ENCODE measurements at places on chromosomes 11 and 22.
A peak's percentile ranks its signal among the peaks of the same experiment; 100 is the strongest.

DNA sequence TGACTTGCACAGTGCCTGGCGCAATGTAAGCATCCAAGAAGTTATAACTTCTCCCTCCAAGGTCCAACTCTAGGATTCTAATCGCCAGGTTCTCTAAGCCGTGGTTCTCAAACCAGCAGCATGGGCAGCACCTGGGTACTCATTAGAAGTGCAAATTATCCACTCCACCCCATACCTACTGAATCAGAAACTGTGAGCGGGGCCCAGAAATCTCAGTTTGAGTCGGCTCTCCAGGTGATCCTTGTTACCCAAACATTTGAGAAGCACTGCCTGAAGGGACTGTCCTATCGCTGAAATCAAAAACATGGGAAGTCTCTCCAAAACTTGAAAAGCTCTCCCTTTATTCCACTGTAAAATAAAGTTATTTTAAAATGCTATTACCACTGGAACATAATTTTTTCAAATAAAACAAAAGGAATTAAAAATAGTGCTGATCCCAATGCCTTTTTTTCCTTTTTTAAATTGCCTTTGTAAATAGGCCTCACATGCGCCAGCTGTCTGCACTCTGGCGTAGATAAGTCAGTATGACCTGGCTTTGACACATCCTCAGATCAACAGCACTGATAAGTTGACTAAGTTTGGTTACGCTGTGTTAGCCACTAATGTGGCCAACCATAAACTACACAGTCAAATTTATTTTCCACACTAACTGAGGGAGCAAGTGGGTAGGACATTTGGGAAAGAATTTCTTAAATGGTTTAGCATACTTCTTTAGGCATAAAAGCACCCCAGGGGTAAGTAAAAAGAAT lies 8.4 kb upstream of the CTR9 start:
- DNase-seq: no peak

DNA sequence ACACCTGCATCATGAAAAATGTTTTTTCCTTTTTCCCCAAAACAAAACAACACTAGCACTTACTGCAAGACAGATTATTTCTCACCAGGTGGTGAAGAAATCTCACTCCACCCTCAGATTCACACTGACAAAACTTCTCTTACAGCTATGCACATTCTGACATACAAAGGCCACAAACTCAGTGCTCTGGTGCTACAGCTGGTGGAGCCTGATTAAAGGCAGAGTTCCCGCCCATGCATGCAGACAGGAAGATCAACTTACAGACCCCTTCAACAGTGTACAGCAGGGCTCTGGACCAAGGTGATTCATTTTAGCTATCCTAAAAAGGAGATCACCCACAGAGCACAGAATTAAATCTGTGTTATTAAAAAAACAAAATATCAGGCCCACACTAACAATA lies 112.6 kb downstream of the CADM1 start:
- no peak for DNase-seq

DNA sequence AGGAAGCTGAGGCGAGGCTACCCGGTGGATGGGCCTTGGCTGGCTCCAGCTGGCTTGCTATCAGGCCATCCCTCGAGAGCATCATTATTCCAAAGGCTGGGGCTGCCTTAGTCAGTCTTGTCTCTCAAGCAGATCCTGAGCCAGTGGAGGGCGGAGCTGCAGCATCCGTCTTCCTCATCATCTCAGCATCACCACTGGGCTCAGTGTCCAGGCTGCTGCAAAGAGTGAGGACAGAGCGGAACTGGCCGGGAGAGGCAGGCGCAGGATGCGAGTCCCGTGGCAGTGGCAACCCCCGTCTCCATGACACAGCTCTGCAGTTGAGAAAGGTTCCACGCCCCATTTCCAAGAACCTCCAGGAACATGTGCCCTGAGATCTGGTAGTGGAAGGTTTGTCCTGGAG lies 4.4 kb downstream of the TP53I11 start:
- DNase-seq: no peak

DNA sequence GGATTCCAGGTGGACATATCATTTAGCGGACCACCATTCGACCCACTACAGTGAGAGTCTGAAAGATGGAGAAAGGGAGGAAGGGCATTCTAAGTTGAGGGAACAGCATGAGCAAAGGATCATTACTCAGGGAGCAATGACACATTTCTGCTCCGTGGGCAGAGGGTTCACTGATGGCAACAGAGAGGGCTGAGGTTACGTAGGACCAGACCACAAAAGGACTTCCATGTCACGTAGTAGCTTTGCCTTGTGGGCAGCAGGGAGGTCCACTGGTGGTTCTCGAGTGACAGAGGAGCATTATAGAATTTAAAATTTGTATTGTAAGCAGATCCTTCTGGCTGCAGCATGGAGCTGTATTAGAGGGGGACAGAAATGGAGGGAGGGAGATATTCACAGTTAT lies 109.7 kb upstream of the NAV2 start:
- no peak for DNase-seq

DNA sequence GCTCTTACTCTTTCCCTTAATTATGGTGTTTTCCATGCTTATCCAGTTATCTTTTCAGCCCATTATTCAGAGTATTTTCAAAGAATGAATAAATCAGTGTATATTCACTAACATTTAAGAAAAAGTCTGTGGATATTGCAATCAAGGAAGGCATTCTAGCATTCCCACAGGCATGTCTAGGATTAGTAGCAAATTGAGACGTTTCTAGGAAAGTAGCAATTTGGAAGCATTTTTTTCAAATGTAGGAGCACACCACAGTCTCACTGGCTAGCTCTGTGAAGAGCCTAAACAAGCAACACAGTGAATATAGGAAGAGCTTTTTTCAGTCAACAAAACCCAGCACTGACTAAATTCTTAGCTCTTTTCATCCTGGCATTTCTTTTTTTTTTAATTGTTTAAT lies 65.4 kb downstream of the CCDC34 start:
- no peak for DNase-seq

DNA sequence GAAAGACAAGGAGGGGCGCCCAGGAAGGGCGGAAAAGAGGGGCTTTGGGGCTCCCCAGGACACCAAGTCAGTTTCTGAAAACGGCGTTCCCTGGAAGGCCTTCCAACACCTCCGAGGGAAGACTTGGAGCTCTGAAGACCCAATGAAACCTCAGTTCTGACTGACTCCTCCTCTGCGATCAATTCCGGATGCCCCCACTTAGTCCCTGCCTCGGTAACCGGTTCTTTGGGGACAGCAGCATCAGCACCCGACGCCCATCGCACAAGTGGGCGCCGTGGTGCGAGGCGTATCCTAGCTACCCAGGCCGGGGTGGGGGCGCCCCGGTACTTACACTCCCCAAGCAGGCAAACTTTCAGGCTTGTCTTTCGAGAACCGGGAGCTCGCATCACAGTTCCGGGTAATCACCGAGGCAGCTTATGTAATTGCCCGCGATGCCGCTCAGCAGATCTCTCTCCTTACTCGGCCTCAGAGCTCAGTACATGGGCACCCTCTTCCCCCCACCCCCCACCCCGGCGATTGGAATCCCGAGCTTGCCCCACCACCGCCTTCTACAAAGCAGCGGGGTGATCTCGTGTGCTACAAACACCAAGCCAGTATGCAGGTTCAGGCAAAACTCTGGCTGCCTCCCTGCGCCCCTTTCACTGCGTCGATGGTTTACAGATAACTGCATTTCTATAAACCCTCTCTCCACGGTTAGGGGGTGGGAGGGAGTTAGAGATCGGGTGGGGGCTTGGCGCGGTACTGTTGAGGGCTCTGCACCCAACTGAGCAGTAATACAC lies 2.0 kb downstream of the TENM4 start:
- DNase-seq: no peak

DNA sequence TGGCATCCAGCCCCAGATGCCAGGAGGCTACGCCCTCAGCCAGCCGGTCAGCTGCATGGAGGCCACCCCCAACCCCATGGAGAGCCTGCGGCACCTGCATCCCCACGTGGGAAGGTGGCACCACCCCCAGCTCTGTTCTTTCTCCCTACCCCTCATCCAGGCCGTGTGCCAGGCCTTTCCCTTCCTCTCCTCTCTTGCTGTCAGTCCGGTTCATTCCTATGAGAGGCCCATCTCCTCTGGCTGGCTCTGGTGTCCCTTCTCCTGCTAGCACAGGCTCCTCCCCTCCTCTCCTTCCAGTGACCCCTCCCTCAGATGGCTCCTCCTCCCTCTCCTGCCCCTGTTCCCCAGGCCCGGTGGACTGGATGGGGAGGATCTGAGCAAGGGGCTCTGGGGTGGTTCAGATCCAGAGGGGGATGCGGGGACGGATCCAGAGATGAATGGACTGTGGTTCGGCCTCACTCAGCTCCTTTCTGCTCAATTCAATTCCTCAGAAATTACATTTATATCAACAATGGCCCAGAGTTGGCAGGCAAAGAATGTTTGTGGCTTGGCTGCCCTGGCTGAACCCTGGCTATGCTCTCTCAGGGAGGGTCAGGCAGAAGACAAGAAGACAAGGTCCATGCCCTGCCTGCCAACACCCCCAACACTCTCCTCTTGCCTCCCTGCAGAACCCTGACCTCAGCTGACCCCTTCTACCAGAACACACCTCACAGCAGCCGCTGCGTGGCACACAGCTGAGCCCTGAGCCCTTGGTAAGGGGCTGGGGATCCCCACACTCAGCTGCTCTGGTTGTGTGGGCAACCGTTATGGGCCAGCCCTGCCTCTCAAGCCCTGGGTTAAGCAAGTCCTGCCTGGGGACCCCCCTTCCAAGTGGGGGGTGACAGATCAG lies 18.5 kb upstream of the LRRC10B start:
- DNase-seq: no peak

GRCh38 chr22:17063411-17064106 lies 21.2 kb upstream of the IL17RA start:
- DNase-seq: no peak

- DNase-seq: peak; percentile 13
Observed at GRCh38 chr11:74055938-74056337, 47.1 kb upstream of the UCP3 start.

DNA sequence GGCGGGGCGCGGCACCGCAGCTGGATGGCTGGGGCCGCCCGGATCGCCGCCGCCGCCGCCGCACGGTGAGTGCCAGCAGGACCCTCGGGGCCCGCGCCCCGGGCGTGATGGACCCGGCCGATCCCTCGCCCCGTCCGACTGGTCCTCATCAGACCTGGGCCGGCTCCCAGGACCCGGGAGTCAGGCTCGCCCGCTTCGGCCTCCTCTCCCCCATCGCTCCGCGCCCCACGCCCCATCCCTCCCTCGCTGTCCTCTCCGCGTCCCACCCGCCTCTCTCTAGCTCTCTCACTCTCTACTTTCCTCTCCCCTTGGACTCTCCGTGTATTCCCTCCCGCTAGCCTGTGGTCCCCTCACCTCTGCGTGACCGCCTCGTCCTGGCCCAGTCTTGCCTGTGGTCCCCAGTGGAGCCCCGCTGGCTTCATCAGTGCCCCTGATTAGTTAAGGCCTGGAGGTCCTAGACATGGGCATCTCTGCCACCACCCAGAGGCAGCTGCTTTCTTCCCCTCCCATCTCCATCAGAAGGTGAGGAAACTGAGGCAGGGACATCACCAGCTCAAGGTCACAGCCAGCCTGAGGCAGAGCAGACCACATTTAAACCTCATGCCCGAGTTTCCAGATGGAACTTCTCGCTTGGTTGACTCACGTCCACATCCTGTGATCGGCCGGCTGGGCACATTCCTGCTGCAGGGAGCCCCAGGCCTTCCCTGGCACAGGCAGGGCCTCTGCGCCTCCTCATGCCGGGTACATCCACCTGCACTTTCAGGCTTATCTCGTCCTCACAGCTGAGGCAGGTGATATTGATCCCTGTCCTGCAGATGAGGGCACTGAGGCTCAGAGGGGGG lies 429 bp downstream of the SLC39A13 start:
- peak; percentile 48 for DNase-seq

- no peak for DNase-seq
Observed at GRCh38 chr22:23122216-23122957, 19.4 kb downstream of the RSPH14 start.

DNA sequence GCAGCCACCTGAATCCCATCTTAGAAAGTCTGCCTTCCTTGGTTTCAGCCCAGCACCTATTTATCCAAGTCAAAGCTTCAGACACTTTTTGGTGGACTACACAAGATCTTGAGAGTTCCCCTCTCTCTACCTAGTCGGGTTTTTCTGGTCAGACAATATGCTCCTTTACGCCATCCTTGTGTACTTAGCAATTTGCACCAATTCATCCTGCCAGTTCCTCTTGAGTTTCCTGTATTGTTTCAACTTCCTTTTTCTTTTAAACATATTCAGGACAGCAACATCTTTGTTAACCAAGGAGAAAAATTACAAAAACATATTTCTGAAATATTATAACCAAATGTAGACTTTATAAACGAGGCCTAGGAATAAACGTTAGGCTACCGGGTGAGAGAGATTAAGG lies 368.2 kb upstream of the CADM1 start:
- no peak for DNase-seq

DNA sequence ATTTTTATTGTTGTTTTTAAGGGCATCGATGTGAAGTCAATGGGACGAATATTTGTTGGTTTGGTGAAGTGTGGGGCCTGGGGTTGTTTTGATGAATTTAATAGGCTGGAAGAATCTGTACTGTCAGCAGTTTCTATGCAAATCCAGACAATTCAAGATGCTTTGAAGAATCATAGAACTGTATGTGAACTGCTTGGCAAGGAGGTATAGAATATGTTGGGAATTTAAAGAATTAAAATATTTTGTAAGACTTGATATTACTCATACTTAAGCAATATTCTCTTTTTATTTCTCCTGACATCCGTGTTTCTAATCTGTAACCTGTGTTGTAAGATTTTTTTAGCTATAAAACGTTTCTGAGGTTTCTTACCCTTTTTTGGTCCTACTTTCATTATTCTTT lies 61.6 kb downstream of the DYNC2H1 start:
- no peak for DNase-seq

- no peak for DNase-seq
Observed at GRCh38 chr22:42372976-42373375, 59.2 kb downstream of the NFAM1 start.

GRCh38 chr11:119094816-119095065 lies 6.9 kb downstream of the DPAGT1 start:
- no peak for DNase-seq

DNA sequence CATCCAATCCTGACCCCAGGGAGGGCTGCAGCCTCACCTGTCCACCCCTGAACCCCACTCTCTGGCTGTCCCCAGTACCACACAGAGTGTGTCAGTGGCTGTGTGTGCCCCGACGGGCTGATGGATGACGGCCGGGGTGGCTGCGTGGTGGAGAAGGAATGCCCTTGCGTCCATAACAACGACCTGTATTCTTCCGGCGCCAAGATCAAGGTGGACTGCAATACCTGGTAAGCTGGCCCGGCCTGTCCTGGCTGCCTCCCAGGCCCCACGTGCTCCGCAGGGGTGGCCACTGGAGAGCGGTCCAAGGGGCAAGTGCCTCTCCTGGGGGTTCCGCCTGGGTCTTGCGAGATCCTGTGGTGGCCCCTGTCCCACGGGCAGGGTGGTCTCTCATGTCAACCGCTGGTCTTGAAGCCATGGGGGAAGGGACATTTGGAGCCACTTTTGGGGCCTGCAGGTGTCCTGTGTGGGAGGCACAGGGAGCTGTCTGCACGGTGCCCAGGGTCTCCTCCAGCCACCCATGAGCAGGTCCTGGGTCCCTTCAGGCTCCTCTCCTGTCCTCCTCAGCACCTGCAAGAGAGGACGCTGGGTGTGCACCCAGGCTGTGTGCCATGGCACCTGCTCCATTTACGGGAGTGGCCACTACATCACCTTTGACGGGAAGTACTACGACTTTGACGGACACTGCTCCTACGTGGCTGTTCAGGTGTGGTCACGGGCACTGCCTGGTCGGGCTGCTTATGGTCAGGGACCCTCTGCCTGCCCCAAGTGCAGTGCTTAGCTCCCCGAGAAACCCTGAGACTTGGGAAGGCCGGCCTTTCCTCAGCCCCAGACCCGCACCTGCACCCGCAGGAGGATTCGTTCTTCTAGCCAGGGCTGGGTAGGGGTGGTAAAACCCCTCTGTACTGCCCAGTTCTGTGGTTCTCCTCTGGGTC lies 11.8 kb downstream of the MUC2 start:
- DNase-seq: no peak
